GM04504 (cell line): ENCODE measurements at places on chromosomes 12 and 14.
A peak's percentile ranks its signal among the peaks of the same experiment; 100 is the strongest.

DNA sequence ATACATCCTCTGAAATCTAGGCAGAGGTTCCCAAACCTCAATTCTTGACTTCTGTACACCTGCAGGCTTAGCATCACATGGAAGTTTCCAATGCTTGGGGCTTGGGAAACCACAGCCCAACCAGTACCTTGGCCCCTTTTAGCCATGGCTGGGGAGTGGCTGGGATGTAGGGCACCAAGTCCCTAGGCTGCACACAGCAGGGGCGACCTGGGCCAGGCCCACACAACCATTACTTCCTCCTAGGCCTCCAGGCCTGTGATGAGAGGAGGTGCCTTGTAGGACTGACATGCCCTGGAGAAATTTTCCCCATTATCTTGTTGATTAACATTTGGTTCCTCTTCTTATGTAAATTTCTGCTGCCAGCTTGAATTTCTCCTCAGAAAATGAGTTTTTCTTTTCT is 1387.4 kb downstream of the FSCB start:
- DNase-seq: no peak

- DNase-seq: no peak
These were observed at the start of gene OR4Q3 for GRCh38 chr14:19743256-19743655. Gene OR4Q3 (plus strand): TSS chr14:19743571.

DNA sequence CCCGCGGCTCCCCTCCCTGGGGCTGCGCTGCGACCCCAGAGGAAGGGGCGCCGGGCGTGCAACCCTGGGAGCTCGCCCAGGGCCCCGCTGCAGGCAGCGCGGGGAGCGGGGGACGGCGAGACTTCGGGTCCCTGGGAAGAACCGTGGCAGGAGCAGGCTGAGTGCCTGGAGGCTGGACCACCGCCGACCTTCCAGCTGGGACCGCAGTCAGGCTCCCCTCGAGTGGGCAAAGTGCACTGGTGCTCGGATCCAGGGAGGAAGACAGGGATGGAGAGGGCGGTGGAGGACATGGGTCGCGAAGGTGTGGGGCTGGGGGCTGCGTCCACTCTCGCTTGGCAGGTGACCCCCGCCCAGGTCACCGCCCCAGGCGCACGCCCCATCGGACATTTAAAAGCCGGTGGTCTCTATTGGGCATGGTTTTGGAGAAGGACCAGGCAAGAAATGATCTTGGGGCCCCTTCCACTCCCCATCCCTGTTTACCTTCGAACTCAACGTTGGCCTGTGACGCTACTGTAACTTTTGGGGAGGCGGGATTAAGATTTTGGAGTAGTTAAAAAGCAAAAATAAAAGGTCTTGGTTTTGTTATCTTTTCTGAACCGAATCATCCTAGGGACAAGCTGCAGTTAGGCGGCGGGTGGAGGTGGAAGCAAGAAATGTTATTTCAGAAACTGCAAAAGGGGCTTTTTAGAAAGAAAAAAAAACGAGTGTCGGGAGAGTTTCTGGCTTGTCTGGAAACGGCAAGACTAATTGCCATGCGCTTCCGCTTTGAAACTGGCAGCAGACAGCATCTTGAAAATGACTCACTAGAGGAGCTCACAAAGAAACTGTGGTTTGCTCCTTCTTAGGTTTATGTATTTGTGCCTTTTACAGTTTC is 1.0 kb downstream of the ELK3 start:
- DNase-seq: peak; percentile 70

DNA sequence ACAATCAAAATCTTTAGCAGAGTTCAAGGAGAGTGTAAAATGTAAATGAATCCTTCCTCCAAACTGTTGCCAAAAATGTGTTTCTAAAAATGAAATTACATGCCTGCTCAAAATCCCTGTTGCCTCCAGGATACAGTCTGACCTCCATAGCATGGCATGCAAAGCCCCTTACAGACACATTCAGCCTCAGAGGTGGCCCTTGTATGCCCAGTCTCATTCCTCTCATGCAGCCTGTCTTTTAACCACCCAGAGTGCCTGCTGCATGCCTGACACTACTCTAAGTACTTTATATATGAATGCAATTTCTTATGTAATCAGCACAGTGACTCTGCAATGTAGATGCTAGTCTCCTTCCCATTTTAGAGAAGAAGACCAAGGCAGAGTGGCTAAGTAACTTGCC is 24.4 kb upstream of the PTPRQ start:
- no peak for DNase-seq

- DNase-seq: no peak
These were observed 1.5 kb downstream of the RASAL1 start for GRCh38 chr12:113134071-113134470.

DNA sequence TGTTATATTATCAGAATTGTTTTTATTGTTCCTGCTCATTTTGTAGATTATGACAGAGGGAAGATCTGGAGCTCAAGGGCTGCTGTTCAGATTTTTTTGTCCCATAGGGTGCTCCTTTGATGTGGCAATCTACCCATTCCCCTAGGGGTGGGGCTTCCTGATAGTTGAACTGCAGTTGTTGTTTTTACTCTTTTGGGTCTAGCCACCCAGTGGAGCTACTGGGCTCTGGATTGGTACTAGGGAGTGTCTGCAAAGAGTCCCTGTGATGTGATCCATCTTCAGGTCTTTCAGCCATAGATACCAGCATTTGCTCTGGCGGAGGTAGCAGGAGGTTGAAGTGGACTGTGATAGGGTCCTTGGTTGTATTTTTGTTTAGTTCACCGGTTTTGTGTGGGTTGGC is 57.9 kb upstream of the SLCO1B1 start:
- DNase-seq: no peak

- no peak for DNase-seq
These were observed 2.2 kb downstream of the RCOR1 start for GRCh38 chr14:102594514-102595175.

- DNase-seq: no peak
These were observed 25.7 kb downstream of the DHX37 start for GRCh38 chr12:124963211-124963610.

DNA sequence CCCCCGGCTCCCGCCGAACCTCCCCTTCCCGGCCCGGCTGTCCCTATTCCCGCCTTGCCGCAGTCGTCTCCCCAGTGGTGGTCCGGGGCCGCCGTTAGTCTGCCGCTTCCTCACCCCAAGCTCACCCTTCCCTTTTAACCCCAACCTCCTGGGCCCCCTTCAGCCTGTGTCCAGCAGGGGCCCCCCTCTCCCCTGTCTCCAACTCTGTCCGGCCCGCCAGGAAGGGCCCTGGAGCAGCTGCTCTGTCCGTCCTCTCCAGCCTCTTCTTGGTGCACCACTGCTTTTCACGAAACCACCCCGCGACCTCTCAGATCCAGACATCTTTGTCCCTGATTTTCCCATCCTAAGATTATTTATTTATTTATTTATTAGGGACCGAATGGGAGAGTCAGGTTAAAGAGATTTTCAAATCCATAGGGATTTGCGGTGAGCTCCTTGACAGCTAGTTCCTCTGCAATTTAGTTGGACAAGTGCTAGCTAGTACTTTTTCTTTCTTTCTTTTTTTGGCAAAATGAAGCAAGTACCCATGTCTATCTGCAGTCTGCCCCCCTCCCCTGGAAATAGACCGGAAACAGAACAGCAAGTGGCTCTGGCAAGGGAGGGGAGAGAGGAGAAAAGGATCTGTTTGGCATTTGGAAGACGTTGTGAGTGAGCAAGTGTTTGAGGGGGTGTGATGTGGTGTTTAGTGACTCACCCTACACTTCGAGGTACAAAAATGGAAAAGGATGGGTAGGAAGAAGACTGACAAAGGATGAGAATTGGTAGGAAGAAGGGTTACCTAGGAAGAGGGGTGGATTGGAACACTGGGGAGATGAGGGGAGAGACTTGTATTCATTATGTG is 632 bp downstream of the UBR7 start:
- DNase-seq: no peak

DNA sequence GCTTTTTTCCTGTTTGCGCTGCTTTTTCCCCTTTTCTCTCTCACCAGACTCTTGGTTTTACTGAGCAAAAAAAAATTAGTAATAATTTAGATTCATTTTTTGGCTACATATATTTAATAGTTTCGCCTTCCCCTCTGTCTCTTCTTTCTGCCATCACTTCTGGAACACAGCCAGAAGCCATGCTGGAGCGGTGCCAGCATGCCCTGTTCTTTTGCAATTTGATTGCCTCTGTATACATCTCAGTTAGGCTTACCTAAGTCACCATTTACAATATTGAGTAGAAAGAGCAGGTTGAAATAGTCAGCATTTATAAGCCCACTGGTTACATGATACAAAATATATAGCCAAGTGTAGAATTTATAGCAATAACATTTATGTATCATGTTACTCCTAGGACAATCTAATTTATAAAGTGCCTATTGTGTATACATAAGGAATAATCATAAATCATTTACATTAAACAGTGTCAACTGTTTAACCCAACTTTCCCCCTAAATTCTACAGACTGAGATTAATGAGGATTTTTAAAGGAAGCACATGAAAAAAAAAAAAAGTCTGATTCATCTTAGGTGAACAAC is 413.8 kb upstream of the SOX5 start:
- DNase-seq: no peak

- no peak for DNase-seq
These were observed 204.7 kb upstream of the PELI2 start for GRCh38 chr14:55913324-55914025.

DNA sequence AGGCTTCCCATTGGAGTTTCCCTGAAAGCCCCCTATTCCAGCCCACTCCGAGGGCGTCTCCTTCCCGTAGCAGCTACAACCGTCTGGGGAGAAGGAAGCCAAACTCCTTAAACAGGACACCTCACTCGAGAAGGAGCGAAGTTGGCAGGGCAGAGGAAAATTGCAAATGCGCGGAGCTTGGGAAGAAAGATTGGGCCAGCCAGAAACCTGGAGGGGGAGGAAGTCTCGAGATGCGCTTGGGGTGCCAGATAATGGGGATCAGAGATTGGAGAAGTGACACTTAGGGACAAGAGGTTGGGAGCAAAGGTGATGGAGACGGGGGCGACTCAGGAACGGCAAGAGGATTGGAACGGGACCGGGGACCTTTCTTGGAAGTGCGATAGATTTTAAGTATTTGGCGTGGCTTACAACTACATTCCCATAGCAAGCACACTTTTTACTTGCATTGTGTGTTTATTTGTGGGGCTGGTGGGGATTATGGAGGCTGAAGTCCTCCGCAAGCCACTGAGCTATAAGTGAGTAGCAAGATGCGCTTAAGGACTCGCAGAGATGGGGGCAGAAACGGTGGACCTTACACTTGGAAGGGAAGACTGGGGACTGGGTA is 926 bp downstream of the HRK start:
- DNase-seq: no peak

DNA sequence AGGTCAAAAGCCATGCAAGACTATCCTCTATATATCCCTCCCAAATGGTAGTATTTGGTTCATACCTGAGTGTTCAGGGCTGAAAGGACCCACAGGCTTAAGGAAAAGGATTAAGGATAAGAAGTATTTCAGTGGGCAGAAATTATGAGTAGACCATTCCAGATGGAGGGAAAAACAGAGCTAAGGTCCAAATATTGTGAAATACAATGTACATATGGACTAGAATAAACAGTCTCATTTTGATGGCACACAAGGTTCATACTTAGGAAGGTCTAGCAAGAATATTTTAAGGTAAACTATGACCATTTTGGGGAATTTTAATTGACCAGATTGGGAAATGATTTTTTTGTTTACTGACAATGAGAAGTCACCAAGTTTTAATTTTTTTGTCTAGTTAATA is 124.6 kb downstream of the PRKD1 start:
- no peak for DNase-seq

GRCh38 chr12:39919790-39920189 is 186.1 kb downstream of the SLC2A13 start:
- DNase-seq: no peak

GRCh38 chr12:50734409-50735263 is 29.3 kb upstream of the ATF1 start:
- DNase-seq: no peak

- no peak for DNase-seq
These were observed 36.8 kb downstream of the GCN1 start for GRCh38 chr12:120157678-120158077.

DNA sequence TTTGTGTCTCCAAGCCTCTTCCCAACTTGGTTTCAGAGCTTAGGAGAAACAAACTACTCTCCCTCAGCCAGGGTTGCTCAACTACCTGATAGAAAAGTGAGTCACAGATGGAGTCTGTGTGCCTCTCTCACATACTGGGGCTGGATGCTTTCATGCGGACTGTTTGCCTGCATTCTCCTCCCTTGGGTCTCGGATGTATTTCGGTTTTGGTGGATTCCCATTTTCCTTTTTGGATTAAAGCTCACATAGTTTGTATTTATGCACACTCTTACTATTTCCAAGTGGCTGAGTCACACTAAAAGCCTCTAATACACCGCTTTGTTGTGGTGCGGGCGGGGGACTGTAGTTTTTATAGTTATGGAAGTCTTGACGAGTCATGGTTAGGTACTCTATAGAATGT is 505.4 kb downstream of the LRFN5 start:
- DNase-seq: no peak

DNA sequence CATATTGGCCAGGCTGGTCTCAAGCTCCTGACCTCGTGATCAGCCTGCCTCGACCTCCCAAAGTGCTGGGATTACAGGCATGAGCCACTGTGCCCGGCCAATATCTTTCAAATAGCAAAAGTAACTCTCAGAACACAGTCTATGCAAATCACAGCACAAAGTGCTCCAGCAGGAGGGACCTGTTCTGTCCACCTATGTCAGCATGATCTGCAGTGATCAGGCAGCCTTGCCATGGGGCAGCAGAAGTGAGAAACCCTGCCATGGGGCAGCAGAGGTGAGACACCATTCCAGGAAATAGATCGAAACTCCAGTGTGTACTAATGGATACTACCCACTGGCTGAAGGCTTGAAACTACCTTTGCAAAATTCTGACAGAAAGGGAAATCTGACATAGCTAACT is 78.5 kb upstream of the EIF5 start:
- DNase-seq: no peak

DNA sequence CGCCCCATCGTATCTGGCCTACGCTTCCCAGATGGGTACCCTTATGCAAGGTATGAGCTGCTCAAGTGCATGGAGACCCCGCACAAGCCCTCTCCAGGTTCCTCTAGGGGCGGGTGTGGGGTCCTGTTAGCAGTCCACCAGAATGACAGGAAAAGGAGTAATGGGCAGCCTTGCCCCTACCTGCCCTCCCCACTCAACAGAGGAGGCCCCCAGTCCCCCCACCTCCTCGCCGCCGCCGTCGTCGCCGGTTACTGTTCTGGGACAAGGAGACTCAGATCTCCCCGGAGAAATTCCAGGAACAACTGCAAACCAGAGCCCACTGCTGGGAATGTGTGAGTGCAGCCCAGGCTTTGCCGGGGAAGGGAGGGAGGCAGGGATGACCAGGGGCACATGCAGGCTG is 6.0 kb downstream of the REC8 start:
- DNase-seq: no peak

DNA sequence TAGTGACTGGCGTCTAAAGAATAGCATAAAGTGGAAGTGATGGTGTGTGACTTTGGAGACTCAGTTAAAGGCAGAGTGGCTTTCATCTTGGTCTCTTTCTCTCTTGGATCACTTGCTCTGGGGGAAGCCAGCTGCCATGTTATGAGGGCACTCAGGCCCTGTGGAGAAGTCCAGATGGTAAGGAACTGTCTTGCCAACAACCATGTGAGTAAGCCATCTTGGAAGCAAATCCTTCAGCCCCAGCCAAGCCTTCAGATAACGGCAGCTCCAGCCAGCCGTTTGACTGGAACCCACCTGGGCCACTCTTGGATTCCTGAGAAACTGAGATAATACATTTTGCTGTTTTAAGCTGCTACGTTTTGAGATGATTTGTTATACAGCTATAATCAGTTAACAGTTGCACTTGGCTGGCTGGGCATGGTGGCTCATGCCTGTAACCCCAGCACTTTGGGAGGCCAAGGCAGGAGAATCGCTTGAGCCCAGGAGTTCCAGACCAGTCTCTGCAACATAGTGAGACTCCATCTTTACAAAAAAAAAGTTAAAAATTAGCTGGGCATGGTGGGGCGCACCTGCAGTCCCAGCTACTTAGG is 7.7 kb upstream of the LRRC23 start:
- no peak for DNase-seq
